AG04449 (cell line): ENCODE measurements at places on chromosomes 16 and 17.

- peak; percentile 56 for DNase-seq
These were observed 47.8 kb downstream of the OMG start for GRCh38 chr17:31248986-31249834.

GRCh38 chr17:67525239-67526135, 148.4 kb downstream of the PITPNC1 start:
- no peak for DNase-seq

DNA sequence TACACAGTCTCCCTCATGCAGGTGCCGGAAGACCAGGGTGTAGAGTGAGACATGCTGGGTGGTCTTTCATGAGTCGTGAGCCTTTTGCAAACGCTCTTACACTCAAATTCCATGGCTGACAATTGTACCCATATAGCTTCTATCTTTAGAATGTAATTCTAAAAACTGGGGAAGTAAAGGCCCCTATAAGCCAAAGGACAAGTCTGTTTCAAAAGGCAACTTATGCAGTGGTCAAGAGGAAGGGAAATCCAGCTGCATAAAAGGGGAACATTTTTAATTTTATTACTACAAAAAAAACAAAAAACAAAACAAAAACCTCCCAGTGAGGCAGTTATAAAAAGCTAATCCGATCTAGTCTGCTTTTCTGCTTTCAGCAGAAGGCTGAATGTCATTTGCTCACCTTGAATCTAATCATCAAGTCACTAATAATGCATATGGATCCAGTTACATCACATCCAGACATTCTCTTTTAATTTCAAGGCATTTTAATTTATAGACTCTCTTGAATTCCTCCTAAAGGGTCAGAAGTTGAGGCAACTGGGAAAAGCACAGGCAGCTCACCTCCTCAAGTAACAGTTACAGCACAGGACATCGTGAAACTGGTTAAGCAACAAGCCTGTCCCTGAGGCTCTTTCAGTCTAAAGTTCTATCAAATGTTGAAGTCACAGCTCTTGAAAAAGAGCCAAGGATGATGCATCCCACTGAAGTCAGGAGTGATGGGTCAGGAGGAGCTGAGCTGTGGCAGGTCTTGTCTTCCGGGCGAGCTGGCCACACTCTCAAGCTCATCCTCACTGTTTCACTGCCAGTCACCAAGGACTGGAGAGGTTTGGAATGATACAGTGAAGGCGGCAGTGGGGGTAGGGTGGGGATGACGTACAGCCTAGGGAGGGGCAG, 99.7 kb downstream of the VPS53 start:
- DNase-seq = no peak

GRCh38 chr17:47335101-47335936, 11.6 kb downstream of the EFCAB13 start:
- DNase-seq = no peak

DNA sequence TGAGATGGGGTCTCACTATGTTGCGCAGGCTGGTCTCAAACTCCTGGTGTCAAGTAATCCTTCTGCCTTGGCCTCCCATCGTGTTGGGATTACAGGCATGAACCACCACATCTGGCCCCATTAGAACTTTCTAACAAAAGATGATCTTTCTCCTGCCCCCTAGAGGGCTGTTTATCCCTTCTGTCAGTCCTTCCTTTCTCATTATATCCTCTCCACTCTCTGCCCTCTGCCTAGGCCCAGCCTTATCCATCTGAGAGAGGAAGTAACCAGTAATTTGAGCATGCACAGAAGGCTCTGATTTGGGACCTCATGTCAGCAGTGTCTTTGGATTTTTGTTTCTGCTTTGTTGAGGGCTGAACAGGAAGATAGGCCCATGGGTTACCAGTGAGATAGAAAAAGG, 4.4 kb upstream of the DHX40 start:
- DNase-seq = no peak

DNA sequence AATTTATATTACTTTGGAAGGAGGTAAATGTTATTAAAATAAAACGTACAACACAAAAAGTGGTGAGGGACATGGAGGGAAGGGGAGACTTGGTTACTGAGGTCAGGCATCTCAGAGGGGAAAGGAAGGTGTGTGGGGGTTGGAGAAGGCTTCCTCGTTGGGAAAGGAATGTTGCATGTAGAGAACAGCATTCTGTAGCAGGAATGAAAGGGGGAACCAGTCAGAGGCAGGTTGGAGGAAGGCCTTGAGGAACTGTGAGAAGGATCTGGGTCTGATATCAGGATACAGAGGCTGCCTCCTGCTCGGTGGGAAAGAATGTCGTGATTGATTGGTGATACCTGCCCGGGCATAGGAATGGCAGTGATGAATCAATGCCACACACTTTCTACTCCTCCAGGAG, 103.3 kb upstream of the ZFHX3 start:
- no peak for DNase-seq

GRCh38 chr17:8253801-8254200, 4.7 kb downstream of the PFAS start:
- no peak for DNase-seq

- no peak for DNase-seq
These were observed 35.2 kb downstream of the COX4I1 start for GRCh38 chr16:85834741-85835140.

- DNase-seq = no peak
These were observed 970.5 kb upstream of the EEF2KMT start for GRCh38 chr16:6068063-6068462.

GRCh38 chr17:39352986-39353385, 48.4 kb downstream of the FBXL20 start:
- no peak for DNase-seq

DNA sequence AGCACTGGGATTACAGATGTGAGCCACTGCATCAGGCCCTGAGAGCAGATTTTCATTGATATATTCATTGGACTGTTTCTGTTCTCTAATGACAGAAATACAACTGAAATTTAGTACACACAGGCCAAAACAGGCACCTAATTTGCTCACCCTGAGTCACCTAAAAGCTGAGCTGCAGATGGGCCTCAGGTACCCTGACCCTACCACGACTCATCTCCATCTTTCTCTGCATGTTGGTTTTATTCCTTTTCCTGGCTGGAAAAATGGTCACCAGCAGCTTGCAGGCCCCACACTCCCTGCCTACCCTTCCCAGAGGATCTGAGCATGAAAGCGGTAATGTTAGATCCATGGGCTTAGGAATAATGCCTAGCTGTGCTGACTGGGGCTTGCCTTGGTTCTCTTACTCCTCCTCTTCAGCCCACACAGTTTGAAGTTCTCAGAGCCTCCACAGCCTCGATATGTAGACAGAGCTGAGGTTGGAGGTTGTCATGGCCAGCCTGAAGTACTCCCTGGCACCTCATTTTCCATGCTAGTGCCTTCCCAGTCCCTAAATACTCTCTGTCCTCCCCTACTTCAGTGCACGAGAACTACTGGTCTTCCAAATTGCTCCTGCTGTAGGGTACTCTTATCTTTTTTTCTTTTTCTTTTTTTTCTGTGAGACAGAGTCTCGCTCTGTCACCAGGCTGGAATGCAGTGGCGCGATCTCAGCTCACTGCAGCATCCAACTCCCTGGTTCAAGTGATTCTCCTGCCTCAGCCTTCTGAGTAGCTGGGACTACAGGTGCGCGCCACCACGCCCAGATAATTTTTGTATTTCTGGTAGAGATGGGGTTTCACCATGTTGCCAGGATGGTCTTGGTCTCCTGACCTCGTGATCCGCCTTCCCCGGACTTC, 51.1 kb downstream of the CENPV start:
- DNase-seq = no peak
